NAMALWA (cell line): ENCODE measurements at places on chromosomes 3 and 15.

- no peak for DNase-seq
Measured at GRCh38 chr3:172153335-172153861, 114.0 kb downstream of the FNDC3B start.

GRCh38 chr3:128340198-128340903 is 126.3 kb downstream of the DNAJB8 start:
- DNase-seq, result no peak

GRCh38 chr3:61371123-61371522 is 119.9 kb upstream of the FHIT start:
- DNase-seq, result peak; percentile 52

- no peak for DNase-seq
Measured at GRCh38 chr3:165751637-165752036, 85.6 kb downstream of the BCHE start.

DNA sequence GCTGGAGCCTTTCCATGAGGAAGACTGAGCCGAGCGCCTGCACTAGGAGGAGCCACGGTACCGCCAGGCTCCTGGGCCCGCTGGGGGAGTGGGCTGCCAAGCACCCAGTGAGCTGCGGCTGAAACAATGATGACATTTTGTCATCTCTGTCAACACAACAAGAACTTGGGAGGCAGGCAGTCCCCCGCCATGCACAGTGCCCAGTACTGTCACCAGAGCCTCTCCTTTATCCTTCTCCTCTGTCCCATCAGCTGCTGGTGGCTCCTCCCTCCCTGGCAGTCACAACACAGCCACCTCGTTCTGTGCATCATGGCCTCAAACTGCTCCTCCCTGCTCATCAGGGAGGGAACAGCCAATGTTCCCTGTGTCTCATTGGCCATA is 34.0 kb upstream of the PCSK6 start:
- DNase-seq, result no peak

DNA sequence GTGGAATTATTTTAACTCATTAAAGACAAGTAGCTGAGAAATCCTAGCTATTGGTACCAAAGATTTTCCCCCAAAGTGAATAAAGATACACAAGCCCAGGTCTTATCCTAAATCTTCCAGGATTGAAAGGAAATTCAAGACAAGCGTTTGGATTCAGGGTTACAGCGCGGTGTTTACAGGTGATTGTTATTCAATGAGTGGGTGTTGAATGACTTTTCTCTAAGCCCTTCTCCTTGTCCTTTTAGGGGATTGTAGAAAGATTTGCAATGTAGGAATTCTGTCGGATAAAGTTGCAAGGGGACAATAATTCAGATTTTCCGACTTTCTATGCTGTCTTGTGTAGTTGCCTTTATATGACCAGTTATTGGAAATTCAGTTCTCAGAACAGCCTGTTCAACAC is 57.2 kb downstream of the USP13 start:
- no peak for DNase-seq

DNA sequence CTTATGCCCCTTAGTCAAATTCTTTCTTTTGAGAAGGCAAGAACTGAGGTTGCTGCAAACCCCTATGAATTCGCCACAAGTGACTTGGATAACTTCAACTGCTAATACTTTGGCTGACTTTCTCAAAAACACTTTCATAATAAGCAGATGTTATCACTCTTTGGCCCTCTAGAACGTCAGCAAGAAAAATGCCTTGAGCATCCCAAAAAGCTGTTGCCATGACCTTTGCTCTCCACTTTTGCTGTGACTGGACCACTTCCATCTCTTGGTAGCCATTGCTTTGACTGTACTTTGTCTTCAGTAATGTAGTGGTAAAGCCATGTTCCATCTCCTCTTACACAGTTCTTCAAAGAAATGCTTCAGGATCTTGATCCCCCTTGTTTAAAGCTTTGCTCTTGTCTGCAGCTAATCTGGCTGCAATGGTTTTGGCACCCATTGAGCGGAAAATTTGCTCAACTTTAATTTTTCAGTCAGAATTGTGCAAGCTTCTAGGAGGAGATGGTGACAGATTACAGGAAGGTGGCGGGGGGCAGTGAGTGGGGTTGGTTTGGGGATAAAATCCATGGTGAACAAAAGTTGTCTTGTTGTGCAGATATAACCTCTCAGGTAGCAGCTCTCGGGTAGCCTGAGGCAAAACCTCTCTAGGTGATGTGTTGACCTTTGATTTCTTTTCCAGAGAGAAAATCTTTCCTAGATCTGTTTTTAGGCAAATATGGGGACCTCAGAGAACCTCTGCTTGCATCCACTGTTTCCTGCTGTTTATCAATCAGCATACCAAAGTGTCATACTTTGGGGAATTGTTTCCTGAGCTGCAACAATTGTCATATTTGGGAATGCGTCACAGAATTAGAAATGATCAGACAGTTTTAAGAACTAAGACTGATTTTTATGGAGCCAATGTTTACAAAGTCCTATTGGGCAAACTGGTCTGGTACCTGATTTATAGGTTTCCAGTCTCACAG is 83.6 kb downstream of the CCR1 start:
- DNase-seq, result no peak

- no peak for DNase-seq
Measured at GRCh38 chr3:124882816-124883747, 4.1 kb downstream of the ITGB5 start.

GRCh38 chr15:45842151-45842550 is 207.3 kb downstream of the SQOR start:
- DNase-seq, result no peak

DNA sequence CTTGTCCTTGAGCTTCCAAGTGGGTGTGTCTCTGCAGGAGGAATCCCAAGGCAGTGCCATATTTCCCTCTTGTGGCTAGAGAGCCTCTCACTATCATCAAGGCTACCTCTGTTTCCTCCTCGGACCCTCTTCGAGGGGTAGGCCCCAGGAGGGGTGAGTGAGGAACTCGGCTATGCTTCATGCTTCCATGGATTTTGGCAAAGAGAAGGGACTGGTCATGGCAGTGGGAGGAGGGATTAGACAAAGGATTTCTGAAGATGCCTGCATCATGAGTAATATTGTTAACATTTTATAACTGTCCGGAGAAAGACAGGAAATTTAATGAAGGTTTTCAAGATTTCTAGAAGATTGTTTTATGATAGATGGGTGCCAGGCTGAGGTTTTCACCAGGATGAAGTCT is 241.5 kb downstream of the CLSTN2 start:
- no peak for DNase-seq

GRCh38 chr3:79598594-79598993 is 169.2 kb downstream of the ROBO1 start:
- DNase-seq, result no peak

DNA sequence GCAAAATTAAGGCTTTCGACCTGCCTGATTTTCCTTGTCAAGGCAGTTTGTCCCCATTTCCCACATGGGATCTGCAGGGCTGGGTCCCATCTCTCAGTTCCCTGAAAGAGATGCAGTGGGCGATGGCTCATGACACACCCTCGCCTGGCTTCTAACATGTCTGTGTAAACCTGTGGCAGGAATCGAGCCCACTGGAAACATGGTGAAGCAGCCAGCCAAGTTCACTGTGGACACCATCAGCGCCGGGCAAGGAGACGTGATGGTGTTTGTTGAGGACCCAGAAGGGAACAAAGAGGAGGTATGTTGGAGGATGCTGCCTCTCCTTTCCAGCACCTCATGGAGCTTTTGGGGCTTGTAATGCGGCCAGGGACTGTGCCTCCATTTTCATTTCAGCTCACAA is 86.4 kb downstream of the FLNB start:
- DNase-seq, result no peak

DNA sequence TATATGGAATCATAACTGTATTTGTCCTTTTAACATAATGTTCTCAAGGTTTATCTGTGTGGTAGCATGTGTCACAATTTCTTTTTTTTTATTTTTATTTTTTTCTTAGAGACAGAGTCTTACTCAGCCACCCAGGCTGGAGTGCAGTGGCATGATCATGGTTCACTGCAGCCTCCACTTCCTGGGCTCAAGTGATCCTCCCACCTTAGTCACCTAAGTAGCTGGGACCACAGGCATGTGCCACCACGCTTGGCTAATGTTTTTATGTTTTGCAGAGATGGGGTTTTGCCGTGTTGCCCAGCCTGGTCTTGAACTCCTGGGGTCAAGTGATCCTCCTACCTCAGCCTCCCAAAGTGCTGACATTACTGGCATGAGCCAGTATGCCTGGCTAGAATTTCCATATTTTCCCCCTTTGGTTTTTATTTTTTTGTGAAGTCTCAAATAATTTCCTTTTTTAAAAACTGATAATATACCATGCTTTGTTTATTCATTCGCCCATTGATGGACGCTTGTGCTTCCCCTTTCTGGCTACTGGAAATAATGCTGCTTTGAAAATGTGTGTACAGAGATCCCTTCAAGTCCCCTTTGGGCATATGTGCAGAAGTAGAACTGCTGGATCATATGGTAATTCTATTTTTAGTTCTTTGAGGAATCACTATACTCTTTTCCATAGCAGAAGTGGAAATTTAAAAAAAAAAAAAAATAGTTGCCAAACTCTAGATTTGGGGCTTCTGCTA is 28.4 kb downstream of the TMEM40 start:
- DNase-seq, result no peak

GRCh38 chr3:170240671-170241070 is 18.4 kb downstream of the PRKCI start:
- DNase-seq, result no peak

DNA sequence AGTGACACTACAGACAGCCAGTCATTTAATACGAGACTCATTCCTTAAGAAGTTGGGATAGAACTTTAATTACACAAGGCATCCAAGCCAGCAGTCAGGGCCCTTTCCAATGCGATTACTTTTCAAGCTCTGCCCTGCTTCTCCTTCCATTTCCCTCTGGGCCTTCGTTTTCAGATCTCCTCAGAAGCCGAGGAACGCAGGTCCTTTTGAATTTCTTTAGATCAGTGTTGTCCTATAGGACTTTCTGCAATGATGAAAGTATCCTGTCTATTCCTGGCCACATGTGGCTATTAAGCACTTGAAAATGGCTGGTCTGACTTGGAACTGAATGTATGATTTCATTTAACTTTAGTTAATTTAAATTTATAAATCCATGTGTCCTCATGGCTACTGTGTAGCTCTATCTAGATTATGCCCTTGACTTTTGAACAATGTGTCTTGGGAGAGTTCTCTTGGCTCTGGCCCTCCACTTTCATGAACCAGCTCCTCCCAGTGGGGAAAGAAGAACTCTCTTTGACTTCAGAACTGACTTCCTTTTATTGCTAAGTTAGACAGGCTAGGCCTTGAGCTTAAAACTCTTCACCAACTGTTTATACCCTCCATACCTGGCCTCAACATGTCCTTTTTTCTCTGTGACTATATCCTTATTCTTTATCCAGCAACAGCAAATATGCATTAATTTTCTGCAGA is 22.6 kb downstream of the TGFBR2 start:
- DNase-seq, result no peak

- no peak for DNase-seq
Measured at GRCh38 chr3:48881652-48882114, 17.0 kb downstream of the SLC25A20 start.

- no peak for DNase-seq
Measured at GRCh38 chr3:126407412-126408044, 12.8 kb downstream of the CFAP100 start.

DNA sequence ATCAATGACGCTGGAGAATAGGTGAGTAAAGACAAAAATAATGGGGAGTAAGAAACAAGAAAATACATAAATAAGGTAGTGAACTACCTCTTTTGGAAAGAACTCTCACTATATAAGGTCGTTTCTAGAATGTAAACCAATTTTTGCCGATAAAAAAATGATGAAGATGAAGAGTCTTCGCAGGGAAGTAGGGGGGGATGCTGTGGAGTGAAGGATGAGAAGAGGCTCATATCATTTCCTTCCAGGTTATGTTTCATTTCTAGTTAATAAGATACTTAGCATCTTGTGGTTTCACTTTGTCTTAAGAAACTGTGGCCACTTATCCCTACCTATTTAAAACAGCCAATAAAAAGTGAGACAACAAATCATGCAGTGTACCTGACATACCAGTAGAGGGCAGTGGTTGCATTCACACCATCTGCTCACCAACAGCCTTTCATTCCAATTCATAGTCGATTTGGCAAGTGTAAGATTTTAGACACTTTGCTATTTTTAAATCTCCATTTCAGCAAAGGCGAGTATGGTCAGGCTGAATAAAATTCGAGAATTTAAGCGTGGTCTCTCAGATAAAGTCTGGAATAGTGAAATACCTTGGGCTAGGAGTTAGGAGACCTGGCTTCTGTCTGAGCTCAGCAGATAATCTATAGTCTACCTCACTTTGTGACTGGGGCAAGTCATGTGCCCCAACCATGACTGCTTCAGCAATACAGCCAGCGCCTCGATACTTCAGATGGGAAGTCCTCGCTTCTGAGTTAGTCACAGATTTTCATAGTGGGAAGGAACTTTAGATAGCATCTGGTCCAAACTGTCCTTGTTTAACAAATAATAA is 28.9 kb upstream of the ICE2 start:
- peak; percentile 80 for DNase-seq

DNA sequence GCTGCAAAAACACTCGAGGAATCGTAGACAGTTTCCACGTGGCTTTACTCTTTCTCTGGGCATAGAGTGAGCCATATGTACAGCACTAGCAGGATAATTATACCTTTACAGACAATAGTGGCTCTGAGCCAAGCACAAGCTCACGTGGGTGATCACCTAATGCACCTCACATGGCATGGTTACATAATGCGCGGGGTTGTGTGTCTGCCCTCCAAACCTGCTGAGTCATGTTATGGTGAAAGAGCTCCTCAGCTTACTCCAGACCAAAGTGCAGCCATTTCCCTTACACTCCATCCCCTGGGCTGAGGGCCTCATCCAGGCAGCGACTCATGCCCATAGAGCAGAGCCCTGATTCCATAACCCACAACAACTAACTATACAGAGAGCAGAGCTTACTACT is 1458.4 kb upstream of the CADM2 start:
- no peak for DNase-seq

- no peak for DNase-seq
Measured at GRCh38 chr15:52085299-52085698, 27.3 kb downstream of the BCL2L10 start.

GRCh38 chr15:45139770-45140169 is 10.0 kb downstream of the DUOX1 start:
- DNase-seq, result no peak

- no peak for DNase-seq
Measured at GRCh38 chr15:76293361-76293760, 17.9 kb downstream of the ETFA start.

DNA sequence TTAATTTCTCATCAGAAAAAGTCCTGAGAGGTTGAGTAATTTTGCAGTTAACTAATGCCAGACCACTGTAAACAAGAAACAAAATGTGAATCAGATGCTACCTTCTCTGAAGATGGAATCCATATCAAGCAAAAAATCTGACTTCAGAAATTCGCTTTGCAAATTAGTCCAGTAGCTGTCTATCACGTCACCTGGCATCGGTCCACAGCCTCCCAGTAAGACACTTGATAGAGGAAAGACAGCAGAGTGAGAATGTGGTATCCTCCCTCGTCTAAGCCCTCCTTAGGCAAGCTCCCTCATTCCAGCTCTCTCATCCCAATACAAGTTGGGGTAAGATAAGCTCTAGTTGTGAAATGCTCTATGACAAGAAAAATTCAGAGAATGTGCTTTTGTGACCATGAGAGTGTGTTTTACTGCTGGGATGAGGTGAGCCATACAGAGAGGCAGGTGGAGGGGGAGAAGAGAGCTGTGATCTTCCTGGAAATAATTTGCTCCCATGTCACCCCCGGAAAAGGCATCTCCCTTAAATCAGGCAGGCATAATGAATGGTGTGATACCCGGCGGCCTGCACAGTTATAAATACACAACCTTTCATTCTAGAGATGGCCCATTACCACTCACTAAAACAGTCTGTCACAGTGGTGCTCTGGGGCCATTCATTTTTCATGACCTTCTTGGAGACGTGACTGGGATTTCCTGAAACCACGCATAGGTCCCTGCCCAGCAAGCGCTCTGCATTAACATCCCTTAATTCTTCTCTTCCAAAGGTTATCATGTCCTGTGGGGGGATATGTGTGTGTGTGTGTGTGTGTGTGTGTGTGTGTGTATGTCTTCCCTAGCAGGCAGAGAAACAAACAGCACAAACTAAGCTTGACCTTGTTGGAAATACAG is 602.0 kb upstream of the KCNMB2 start:
- DNase-seq, result no peak
